Smooth muscle cell of the pulmonary artery (primary cell): ENCODE measurements at places on chromosomes 7 and 10. TPM values are rescaled to one million over a fixed set of nuclear protein-coding genes. Genes with fewer than 3 reads are reported as not detected.

Gene SFRP5
- 0.36 TPM in 1 of 2 replicates, not detected in the other for total RNA-seq

Gene CHN2
- total RNA-seq = 0.39 TPM in 1 of 2 replicates, not detected in the other

Gene ZNF394
- total RNA-seq = 15.5 and 19.4 TPM in 2 replicates

Gene RBP3
- total RNA-seq = not detected in 2 replicates

Gene CUX1
- total RNA-seq = 88.7 and 138 TPM in 2 replicates

Gene SLC16A9
- total RNA-seq = 2.5 and 15.1 TPM in 2 replicates

Gene FAM237B
- not detected in 2 replicates for total RNA-seq

Gene IL2RA
- total RNA-seq = not detected in 2 replicates

Gene CASP7
- 19.8 and 27.6 TPM in 2 replicates for total RNA-seq

Gene MEIG1
- total RNA-seq = 0.46 TPM in 1 of 2 replicates, not detected in the other

Gene EGR2
- 0.36 and 1.7 TPM in 2 replicates for total RNA-seq

Gene CDC14C
- not detected in 2 replicates for total RNA-seq

Gene ITGB8
- total RNA-seq = 95.7 and 171 TPM in 2 replicates

Gene FGL2
- 86.5 and 91.3 TPM in 2 replicates for total RNA-seq

Gene ADGRA1
- not detected in 2 replicates for total RNA-seq

Gene PCDH15
- total RNA-seq = not detected in 2 replicates

Gene COL13A1
- 5.0 and 38.9 TPM in 2 replicates for total RNA-seq

Gene SORCS1
- 0.20 TPM in 1 of 2 replicates, not detected in the other for total RNA-seq

Gene NUTM2D
- 1.9 and 2.1 TPM in 2 replicates for total RNA-seq

Gene SDK1
- 0.07 and 0.78 TPM in 2 replicates for total RNA-seq

Gene CLCN1
- total RNA-seq = 0.07 TPM in 1 of 2 replicates, not detected in the other

Gene FUOM
- total RNA-seq = 4.4 and 6.3 TPM in 2 replicates

Gene CPA2
- not detected in 2 replicates for total RNA-seq

Gene TRIM50
- total RNA-seq = not detected in 2 replicates
